ENCODE measurements at places on chromosomes 6 and 20. TPM values are rescaled to one million over a fixed set of nuclear protein-coding genes. Genes with fewer than 3 reads are reported as not detected.

Gene MRPS26
- 280 TPM for total RNA-seq

Gene PACSIN1
- total RNA-seq = 2.3 TPM

Gene PLG
- not detected for total RNA-seq

Gene ADTRP
- not detected for total RNA-seq

Gene SGK2
- total RNA-seq = 6.6 TPM

- no peak for DNase-seq
Observed at GRCh38 chr20:4775322-4776078, 53.8 kb downstream of the PRND start.

DNA sequence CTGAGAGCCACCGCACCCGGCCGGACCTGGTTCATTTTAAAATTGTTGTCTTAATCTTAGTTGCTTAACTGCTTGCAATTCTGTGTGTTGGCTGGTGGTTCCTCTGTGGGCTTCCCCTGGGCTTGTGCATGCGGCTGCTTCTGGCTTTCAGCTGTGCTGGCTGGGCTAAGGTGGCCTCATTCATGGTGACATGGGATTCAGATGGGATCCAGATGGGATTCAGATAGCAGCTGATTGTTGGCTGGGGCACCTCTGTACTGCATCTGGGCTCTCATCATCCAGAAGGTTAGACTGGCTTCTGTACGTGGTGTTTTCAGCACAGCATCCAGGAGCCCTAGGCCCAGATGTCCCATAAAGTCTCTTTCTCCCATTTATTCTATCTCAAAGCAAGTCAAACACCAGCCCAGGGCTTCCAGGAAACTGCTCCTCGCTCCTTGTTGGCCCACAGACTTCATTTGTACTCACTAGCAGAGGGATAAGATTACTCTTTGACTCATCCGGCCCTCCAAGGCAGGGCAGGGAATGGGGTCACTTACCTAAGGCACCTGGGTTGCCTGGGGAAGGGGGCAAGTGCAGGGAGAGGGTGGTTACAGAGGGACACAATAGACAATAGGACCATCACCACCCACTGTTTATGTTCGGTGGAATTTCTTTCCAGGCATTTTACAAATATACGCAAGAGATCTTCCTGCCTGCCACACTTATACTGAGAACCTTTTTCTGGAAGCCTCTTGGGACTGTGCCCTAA, 10.2 kb upstream of the PEDS1 start:
- peak; percentile 81 for DNase-seq

- DNase-seq = peak; percentile 69
Observed at GRCh38 chr20:38790200-38791053, 15.1 kb upstream of the PPP1R16B start.

DNA sequence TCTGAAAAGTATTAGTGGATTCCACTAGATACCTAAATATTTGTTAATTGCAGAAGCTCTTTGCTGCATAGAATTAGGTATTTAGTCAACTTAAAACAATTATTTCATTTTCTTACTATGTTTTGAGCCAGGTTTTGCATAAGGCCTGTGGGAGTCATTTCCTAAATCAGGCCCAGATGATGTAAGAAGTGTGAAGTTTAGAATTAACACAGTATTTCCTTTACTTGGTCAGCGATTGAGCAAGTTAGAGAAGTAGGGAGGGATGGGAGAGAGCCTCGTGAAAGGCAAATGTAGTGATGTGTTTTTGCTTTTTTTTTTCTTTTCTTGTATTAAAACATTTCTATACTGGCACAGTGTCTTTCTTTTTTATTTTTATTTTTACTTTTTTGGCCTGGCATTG, 711.1 kb downstream of the HDGFL1 start:
- no peak for DNase-seq

GRCh38 chr6:46655803-46656202, 3.0 kb downstream of the SLC25A27 start:
- peak; percentile 31 for DNase-seq

- no peak for DNase-seq
Observed at GRCh38 chr6:80886475-80886874, 780.0 kb downstream of the BCKDHB start.

DNA sequence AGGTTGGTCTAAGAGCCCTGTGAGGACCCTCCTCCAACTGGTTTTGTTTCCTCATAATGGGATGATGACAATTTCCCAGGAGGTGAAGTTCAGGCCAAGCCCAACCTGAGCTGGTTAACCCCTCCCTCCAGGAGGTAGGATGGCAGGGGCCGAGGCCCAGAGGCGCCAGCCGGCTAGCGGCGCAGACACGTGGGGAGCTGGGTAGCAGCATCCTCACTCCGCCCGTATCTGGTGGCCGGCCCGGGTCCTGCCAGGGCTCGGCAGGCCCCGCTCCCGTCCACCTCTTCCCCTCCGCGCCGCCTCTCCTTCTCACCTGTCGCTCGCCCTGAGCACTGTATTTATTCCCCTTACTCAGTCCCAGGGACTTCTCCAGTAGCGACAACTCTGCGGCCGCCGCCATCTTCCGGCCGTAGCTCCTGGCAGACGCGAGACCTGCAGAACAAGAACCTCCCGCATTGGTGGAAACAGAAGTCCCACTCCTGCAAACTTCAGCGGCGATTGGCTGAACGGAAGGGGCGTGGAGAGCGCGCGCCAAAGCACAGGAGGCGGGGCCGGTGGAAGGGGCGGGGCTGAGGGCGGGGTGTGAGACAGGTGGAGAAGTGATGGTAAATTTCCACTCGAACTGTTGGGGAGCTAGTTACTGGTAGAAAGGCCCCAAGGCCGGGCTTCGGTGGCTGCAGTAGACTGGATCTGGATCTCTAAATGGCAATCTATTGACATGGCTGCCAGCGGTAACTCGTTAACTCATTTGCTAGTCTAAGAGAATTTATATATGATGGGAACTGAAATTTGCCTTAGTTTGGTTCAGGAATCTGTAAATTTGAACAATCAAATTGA, at the start of gene EEF1E1:
TSS of gene EEF1E1 (minus strand) at position 427 of the 837 bp plus-strand sequence. CDS start at position 400, 27 bp downstream.
- DNase-seq = peak; percentile 94

GRCh38 chr6:142356201-142356883, 54.5 kb downstream of the ADGRG6 start:
- no peak for DNase-seq

DNA sequence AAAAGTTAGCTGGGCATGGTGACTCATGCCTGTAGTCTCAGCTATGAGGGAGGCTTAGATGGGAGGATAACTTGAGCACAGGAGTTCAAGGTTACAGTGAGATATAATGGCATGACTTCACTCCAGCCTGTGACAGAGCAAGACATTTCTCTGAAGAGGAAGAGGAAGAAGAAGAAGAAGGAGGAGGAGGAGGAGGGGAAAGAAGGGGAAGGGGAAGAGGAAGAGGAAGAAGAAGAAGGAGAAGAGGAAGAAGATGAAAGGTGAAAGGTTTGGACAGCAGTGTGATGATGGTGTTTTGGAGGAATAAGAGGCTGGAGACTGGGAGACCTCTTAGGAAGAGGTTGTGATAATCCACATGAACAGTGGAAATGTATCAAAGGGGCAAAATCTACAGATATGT, 410.7 kb upstream of the JAG1 start:
- DNase-seq = peak; percentile 16
